DMS153 (cell line): ENCODE measurements at places on chromosomes 3 and 15.

DNA sequence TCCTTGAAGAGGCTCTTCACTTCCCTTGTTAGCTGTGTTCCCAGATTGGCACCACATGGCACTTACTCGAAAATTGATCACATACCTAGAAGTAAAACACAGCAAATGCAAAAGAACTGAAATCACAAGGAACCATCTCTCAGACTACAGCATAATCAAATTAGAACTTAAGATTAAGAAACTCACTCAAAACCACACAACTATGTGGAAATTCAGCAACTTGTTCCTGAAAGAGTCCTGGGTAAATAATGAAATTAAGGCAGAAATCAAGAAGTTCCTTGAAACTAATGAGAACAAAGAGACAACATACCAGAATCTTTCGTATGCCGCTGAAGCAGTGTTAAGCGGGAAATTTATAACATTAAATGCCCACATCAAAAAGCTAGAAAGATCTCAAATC, 566.3 kb upstream of the TGFBR2 start:
- DNase-seq, result no peak

DNA sequence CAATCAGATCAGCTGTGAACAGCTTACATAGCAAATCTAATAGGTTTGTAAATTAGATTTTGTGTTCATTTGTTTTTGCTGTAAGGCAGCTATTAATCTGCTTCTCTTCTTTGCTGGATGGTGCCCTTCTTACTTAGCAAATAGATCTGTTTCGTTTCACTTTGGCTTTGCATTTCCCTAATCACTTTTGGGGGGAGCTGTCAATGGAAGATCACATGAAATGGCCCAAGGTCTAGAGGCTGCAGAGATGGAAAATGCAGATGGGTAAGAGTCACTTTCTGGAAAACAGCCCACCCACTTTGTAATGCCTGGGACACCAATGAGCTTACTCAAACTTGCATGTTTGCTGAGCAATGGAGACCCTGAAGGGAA, 36.4 kb downstream of the ST8SIA2 start:
- no peak for DNase-seq

GRCh38 chr15:94674296-94674695, 442.9 kb downstream of the MCTP2 start:
- DNase-seq, result no peak

DNA sequence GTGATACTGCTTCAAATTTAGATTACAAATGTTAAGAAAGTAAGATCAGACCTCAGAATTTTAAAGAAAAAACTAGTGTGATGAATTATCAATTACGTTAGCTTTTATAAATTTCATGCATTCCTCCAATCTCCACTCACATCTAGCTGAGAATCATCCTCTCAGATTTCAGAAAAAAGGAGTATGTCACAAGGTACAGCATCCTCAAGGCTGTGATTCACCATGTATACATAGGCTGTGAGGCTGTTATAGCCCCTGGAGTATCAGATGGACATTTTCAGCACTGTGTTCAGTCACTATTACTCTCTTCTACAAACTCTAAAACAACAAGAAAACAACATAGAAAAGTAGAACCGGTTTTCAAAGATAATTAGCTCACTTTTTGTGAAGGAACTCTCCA, 214.4 kb downstream of the PCCB start:
- DNase-seq, result no peak

- DNase-seq, result no peak
These were observed 217.2 kb downstream of the THSD4 start for GRCh38 chr15:71332431-71333004.

DNA sequence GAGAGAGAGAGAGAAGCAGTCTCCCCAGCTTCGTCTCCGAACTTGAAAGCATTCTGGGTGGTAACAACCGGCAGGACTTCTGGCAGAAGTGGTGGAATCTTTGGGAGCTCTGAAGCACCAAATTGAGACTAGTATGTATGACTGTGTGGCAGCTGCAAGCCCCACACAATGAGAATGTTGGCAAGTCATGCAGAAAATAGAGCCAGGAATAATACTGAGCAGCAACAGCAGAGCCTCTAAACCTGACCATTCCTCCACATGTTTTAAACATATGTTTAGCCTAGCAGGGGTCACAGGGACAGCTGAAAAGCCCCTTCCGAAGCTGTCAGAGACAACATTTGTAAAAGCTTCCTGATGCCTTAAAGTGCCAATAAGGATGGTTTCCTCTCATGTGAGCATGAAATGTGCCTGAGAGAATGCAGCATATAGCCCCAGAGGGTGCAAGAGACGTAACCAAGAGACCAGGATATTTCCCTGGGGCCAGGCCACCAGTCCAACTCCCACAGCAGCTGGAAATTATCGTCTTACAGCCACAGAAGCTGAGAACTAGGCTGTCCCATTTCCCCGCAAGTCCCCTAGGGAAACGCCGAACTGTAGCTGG, 178.6 kb upstream of the CCDC54 start:
- no peak for DNase-seq

- DNase-seq, result no peak
These were observed 44.0 kb downstream of the FGD5 start for GRCh38 chr3:14862661-14863230.

- DNase-seq, result peak; percentile 1
These were observed 62.7 kb downstream of the PDE8A start for GRCh38 chr15:85044251-85044853.

DNA sequence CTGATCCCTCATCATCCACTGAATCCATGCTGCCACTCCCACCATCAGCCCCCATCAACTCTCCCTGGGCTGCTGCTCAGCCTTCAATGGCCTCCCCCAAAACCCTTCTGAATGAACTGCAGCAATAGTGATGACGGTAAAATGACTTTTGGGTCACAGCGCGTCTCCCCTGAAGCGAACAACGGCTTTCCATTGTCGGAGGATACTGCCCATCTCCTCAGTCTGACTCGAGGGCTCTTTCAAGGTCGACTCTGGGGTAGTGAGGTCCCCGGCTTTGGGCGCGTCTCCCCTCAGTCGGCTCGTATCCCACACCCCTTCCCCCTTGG, 57.2 kb upstream of the ZBTB38 start:
- no peak for DNase-seq

- DNase-seq, result no peak
These were observed 975.3 kb upstream of the GBE1 start for GRCh38 chr3:82736696-82737277.

GRCh38 chr15:39558421-39558820, 22.5 kb upstream of the THBS1 start:
- DNase-seq, result no peak

DNA sequence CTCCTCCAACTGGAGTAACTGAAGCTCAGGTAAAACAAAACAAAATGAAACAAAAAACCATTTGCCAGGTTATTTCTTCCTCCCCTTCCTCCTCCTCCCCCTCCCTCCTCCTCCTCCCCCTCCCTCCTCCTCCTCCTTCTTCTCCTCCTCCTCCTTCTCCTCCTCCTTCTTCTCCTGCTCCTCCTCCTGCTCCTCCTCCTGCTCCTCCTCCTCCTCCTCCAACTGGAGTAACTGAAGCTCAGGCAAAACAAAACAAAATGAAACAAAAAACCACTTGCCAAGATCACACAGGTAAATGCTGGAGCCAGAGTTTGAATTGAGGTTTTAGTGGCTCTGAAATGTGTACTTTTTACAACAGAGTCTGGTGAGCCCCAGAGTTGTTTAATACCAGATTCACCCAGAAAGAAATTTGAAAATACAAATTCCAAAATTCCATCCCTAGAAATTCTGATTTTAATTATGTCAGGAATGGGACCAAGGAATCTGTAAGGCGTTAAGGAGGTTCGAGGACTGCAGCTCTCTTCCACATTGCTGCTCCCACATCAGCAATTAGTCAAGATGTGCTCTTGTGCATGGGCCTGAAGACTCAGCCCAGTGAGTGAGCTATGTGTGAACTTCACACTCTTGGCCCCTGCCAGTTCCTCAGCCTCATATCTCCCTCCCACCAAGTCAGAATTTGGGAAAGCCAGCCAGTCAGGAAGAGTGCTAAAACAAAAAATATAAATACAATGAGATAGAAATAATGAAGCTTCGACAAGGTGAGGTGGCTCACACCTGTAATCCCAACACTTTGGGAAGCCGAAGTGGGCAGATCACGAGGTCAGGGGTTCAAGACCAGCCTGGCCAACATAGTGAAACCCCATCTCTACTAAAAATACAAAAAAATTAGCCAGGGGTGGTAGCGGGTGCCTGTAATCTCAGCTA, 31.6 kb upstream of the ZNF770 start:
- DNase-seq, result no peak

DNA sequence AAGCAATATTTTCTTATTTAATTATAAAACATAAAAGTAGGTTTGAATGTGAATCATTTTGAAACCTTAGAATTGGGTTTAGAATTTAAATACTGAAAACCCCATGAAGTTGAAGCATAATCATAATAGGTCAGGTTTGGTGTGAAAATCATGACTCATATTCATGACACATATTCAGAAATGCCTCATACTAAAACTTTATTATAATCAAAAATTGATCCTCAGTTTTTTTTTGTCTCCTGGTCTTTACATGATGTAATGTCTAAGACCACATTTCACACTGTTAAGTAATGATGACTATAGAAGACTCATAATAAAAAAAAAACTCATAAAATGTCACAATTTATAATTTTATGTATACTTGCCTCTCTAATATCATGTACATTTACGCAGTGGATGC, 190.4 kb downstream of the FOXP1 start:
- DNase-seq, result no peak

DNA sequence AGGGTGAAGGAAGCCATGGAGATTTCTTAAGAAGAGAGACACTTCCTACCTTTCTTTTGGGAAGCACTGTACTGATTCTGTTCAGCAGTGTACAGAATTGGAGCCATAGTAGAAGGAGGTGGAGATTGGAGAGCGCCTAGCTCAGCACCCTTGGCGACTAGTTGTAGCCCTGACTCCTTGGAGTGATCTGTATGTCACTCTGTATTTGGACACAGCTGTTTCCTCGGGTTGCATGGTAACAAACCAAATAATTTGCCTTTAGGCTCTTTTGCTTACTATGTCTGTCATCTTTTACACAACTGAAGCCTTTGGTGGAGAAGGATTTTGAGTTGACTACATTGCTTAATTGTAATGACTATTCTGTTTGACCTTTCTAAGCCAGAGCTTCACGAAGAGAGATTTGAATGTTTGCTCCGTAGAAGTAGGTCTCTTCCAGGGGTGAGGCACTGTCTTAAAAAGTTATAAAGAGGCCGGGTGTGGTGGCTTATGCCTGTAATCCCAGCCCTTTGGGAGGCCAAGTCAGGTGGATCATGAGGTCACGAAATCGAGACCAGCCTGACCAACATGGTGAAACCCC, 77.1 kb downstream of the AKAP13 start:
- DNase-seq, result no peak

DNA sequence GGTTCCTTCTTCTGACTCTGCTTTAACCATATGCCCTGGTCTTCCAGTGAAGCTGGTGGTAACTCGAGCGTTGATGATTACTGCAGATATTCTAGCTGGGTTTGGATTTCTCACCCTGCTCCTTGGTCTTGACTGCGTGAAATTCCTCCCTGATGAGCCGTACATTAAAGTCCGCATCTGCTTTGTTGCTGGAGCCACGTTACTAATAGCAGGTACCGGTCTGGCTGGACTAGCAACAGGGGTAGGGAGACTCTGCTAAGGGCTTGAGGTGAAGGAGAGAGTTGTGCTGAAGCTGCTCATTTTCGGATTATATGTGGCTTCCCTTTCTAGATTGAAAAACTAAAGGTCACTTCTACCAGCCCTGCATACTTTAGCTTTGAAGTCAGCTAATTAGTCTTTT, 16.8 kb downstream of the CLDN16 start:
- DNase-seq, result no peak

GRCh38 chr3:184361932-184362667, 590 bp downstream of the POLR2H start:
- DNase-seq, result peak; percentile 49

DNA sequence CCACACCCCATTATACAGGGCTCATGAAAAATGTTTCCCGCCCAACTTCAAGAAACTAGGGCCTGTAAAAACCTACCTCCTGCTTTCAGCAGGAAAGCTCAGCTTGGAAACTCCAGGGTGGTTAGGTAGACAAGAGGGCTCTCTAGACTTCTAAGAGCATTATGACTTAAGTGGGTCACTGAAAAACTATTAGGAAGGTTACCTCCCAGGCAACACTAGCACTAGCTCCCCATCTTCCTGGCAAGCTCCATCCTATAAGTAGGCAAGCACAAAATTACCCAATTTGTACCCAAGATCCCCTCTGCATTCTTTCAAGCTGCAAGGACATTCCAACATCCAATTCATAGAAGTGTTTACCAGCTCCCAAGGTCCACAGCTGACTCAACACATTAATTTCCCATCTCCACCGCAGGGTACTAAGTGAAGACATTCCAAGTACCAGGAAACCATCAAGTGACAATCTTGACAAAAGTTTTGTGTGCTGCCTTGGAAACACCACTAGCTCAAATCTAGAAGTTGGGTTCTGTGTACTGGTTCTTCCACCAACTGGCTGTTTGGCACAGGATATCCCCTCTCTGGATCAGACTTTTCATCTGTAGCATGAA, 46.9 kb downstream of the WNT5A start:
- no peak for DNase-seq

DNA sequence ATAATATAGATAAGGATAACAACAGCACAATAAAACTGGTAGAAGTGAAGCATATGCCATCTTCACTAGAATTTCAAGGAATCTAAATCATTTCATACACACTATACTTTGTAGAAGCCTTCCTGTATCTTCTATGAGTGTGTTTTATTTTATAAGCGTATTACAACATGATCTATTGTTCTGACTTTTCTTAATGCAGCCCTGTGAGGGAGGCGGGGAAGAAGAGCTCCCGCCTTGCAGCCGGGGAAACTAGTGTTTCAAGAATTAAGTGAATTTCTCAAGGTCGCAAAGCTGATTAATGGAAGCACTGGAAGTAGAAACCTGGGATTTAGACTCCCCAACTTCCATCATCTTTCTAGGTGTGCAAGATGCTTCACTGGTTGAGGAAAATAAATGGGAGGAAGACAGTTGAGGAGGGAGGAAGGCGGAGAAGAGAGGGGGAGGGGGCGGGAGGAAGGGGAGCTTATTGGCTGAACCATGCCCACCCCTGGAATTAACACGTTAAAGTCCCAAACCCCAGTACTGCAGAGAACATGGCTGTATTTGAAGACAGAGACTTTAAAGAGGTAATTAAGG, 32.9 kb downstream of the VGLL4 start:
- no peak for DNase-seq

DNA sequence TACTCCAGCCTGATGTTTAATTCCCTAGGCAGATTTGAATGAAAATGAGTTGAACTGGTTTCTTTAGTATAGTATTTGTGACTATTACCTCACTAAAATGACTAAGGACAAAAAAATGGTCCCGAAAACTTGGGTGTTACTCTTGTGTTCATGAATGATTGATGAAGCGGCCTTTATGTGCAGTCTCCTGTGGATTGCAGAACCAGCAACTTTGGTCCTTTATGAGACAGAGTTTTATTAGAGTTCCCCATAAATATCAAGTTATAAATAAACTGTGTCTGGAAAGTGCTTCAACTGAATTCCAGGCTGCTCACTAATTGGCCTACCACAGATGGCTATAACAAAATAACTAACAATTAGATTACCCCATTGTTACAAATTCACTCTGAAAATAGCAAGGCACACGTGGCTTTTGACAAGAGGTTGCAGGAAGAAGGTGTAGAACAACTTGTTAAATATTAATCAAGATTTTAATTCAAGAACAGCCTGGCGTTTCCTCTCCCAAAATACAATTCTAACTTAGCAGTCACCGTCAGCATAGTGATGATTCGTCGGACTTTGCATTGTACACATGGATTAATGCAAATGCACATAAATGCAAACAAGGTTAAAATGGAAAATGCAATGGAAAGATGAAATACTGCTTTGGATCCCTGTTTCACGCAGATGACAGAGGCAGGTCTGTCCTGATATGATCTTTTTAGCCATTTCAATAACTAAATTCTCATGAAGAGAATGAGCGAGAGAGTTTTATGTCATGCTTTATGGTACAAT, 567.3 kb upstream of the ZNF717 start:
- no peak for DNase-seq

GRCh38 chr15:48427960-48428547, 96.8 kb downstream of the DUT start:
- no peak for DNase-seq
